A172 (cell line): ENCODE measurements at places on chromosomes 7 and 10.

- no peak for DNase-seq
Measured at GRCh38 chr7:144529269-144529926, 125.9 kb upstream of the NOBOX start.

DNA sequence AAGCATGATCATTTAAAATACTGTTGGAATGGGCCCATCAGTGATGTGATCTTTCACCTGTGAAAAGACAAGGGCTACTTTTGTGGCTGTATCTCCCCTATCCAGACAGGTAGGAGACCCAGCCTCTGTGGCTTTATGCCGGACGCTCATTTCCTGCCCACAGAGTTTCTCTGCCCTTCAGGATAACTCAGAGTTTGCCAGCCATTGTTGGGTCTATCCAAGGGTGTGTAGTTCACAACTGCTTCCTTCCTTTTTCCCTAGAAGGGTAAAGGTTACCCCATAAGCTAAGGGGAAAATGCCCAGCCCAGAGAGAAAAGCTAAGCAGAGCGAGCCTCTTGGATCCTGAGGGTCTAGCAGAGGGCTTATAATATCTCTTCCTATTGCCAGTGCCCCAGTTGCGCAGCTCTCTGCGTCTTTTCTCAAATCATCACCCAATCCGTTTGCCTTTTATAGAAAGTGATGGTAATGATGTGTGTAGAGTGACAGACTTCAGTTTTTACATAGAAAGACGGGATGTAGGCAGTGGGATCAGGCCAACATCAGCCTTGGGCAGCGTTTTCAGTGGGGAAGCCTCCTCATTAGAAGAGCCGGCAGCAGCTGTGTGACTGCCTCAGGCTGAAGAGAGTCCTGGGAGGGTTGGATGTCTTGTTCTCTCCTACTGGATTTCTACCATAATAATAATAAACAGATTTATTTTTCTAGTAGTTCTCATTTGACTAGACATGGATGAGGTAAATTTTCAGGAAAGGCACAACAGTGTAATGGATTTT lies 80.5 kb downstream of the MET start:
- DNase-seq = no peak

GRCh38 chr10:78623578-78624215 lies 445.1 kb upstream of the ZMIZ1 start:
- DNase-seq = peak; percentile 91

DNA sequence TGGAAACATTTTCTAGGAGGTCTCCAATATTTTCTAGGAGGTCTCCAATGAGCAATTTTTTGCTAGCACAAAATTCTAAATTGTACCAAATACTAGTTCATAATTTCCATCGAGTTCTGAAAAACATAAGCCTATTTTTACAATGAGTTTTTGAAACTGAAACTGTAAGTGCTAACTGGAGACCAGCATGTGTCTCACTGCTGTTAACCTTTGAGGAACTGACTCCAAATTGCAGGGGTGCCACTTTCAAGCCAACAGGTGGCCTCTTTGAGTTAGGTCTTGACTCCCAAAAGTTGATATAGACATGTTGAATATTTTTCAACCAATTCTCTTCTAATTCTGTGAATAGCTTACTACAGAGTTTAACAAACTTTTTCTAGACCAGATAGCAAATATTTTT lies 58.8 kb downstream of the CAV1 start:
- DNase-seq = no peak

DNA sequence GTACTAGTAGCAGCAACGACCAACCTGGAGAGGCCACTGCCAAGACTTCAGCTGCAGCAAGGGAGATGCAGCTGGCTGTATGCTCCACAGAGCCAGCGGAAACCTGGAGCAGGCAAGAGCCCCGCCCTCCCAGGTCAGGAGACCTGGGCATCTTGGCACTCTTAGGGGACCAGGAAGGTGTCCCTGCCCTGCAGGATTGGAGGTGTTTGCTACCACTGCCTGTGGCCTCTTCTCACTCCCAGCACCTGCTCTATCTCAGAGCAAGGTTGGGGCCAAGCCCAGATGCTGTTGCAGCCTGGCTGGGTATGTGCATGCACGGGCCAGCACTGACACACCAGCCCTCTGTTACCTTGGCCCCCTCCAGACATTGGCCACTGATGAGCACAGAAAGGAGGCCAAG lies 1512.8 kb downstream of the REEP3 start:
- no peak for DNase-seq

- DNase-seq = peak; percentile 43
Measured at GRCh38 chr7:17301471-17302456, 3.3 kb downstream of the AHR start.

- no peak for DNase-seq
Measured at GRCh38 chr10:126944191-126944590, 39.0 kb downstream of the DOCK1 start.
